ENCODE measurements at places on chromosomes 2 and 18. TPM values are rescaled to one million over a fixed set of nuclear protein-coding genes. Genes with fewer than 3 reads are reported as not detected.

The INHBB gene
- total RNA-seq: not detected

GRCh38 chr18:41820784-41821183 lies 134.2 kb upstream of the PIK3C3 start:
- DNase-seq: no peak

DNA sequence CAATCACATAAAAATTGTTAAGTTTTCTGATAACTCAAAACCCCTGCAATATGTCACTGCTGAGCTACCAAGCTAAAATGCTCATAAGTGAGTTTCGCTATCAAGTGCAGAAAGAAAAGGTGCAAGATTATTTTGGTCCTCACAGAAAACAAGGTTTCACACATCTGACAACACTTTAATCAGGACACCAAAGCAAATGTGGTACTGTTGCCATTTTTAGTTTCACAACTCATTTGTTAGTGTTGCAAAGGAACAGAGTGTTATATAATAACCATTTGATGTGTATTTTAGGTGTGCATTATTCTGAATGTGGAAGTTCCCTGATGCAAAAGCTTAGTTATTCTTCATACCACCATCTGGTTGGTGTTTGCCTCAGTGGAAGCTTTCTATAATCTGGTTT lies 956.2 kb downstream of the DSC3 start:
- no peak for DNase-seq

The CDKL4 gene
- total RNA-seq: not detected

The LCT gene
- 0.79 TPM for total RNA-seq

DNA sequence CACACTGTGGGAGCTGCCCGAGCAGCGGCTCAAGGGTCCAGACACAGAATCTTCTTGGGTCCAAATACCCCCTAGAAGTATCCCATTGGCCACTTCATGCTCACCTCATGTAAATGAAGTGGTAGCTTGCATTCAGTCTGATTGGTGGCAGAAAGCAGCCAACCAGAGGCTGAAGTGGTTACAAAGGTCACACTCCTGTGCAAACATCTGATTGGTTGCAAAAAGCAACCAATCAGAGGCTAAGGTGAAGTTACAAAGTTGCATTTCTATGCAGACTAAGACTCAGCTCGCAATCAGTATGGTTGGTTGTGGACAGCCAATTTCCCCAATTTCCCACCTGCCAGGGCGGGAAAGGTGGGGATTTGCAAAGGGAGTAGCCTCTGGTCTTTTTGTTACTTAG lies 94.3 kb downstream of the DGKD start:
- DNase-seq: no peak

GRCh38 chr2:11773111-11773510 lies 26.7 kb downstream of the LPIN1 start:
- no peak for DNase-seq

DNA sequence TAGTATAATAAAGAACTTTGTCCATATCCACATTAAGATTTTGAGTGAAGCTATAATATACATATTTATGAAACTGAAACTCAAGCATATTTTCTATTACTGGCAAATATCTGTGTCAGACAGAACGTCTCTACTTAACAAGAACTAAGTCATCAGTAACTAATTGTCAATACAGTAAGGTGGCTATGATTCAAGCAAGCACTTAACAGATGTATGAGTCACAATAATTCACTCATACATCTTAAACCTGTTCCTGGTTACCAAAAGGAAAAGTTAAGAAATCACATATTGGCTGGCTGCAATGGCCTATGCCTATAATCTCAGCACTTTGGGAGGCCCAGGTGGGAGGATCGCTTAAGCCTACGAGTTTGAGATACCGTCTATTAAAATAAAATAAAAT lies 96.0 kb downstream of the SOS1 start:
- no peak for DNase-seq

DNA sequence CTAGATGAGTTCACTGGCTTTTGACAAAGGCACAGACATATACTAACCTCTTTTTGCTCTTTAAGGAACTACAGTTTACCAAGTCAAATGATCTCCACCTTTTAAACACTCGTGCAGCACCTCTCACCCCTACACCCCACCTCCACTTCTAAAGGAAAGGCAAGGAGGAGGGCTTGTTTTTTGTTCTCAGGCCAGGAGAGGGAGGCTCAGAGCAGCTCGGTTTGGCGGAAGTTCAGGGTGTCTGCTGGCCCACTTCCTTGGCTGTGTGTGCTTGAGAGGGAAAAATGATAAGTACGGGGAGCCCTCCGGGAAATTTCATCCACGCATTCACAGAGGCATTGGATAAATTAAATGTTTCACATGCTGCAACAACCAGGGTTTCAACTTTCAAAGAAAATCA lies 667.9 kb downstream of the BCL11A start:
- DNase-seq: peak; percentile 58

The ASPRV1 gene
- 2.4 TPM for total RNA-seq

DNA sequence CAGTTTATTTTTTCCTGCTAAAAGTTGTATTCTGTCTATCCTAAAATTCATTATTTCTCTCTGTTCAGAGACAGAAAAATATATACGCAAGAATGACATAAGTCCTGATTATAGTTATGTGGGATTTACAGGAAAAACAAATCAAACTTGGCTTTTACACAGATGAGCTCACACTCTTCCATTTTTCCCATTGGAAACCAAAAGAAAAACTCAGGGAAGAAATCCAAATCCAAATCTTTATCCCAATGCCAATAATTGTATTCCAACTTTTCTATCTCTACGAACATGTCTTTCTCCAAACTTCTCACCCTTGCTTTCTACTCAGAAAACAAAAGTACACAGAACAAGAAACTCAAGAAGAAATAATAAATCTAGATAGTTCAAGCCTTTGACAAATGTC lies 249.1 kb upstream of the TMEFF2 start:
- no peak for DNase-seq

The MZT2A gene
- total RNA-seq: 44.9 TPM

GRCh38 chr18:28149810-28150420 lies 27.0 kb downstream of the CDH2 start:
- DNase-seq: no peak

The GGCX gene
- total RNA-seq: 20.4 TPM

GRCh38 chr18:40004246-40004645 lies 1950.8 kb upstream of the PIK3C3 start:
- no peak for DNase-seq

DNA sequence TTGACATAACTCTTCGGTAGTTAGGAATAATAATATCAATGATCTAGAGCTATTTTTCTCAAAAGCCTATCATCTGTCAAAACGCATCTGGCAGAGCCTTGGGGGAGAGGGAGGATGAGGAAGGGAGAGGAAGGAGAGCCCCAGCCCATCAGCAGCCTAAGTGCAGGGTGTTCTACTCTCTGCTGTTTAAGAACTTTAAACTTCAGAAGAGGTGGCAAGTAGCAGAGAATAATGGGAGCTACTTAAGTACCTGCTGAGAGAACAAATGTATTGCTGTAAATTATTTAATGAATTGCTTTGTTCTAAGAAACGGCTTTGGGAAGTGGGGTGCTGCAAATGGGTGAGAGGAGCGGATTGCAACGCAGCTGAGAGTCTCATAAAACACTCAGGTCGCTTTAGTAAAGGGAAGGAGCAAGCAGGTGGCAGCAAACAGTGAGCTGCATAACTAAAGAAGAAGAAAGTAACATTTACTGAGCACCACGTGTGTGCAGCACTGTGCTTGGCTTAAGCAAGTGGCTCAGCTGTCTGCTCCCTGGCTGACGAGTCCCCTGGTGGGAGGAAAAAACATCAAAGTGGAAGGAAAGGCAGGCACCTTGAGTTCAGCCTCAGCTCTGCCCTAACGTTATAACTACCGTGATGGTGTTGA lies 26.3 kb upstream of the SH3RF3 start:
- DNase-seq: peak; percentile 33

The UNC80 gene
- not detected for total RNA-seq

The IL36RN gene
- total RNA-seq: not detected

- DNase-seq: no peak
These were observed 62.6 kb downstream of the MDH1 start for GRCh38 chr2:63651356-63651755.

GRCh38 chr2:201696151-201696659 lies 2.2 kb downstream of the MPP4 start:
- no peak for DNase-seq

The GALNT14 gene
- total RNA-seq: not detected

The CHST9 gene
- not detected for total RNA-seq

The TUBA4B gene
- not detected for total RNA-seq

- DNase-seq: no peak
These were observed 302.1 kb downstream of the SMAD2 start for GRCh38 chr18:47628240-47628781.

GRCh38 chr2:158464426-158465281 lies 7.9 kb downstream of the PKP4 start:
- DNase-seq: peak; percentile 25

The GAREM1 gene
- 0.43 TPM for total RNA-seq

GRCh38 chr2:156589381-156590079 lies 153.4 kb downstream of the GPD2 start:
- peak; percentile 55 for DNase-seq

GRCh38 chr18:25517881-25518715 lies 166.1 kb upstream of the ZNF521 start:
- no peak for DNase-seq

The UGT1A10 gene
- not detected for total RNA-seq

The SLC5A7 gene
- total RNA-seq: not detected

The CFC1 gene
- not detected for total RNA-seq

DNA sequence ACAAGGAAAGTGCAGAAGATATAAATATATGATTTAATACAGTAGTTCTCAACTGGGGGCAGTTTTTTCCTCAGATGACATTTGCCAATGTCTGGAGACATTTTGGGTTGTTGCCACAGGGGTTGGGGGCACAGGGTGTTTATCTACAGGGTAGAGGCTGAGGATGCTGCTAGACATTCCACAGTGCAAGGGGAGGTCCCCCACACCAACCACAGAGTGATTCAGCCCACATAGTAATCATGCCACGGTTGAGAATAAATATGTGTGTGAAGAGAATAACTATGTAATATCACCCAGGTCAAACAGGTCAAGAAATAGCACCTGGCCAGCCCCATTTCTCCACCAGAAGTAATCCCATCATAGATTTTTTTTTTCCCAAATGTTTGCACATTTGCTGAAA lies 17.9 kb downstream of the DYSF start:
- DNase-seq: no peak

GRCh38 chr2:23926290-23926749 lies 603 bp downstream of the ATAD2B start:
- no peak for DNase-seq

- no peak for DNase-seq
These were observed 26.2 kb downstream of the CREG2 start for GRCh38 chr2:101361121-101361520.

The EVX2 gene
- total RNA-seq: not detected

GRCh38 chr2:118322406-118322805 lies 234.1 kb downstream of the INSIG2 start:
- DNase-seq: no peak

The NR4A2 gene
- total RNA-seq: 3.8 TPM

The CCDC74B gene
- total RNA-seq: not detected

GRCh38 chr2:9463698-9464034 lies 10.7 kb upstream of the IAH1 start:
- no peak for DNase-seq

The LYPD1 gene
- not detected for total RNA-seq

The ZBTB14 gene
- 49.5 TPM for total RNA-seq

GRCh38 chr2:160381425-160381951 lies 112.1 kb downstream of the RBMS1 start:
- DNase-seq: no peak

- no peak for DNase-seq
These were observed 45.0 kb upstream of the TCF4 start for GRCh38 chr18:55633032-55633431.

The UCN gene
- total RNA-seq: 2.5 TPM

- DNase-seq: no peak
These were observed 144.9 kb downstream of the TNS1 start for GRCh38 chr2:217857624-217858506.

The SH3RF3 gene
- 11.5 TPM for total RNA-seq

GRCh38 chr2:179677077-179677688 lies 184.2 kb downstream of the ZNF385B start:
- DNase-seq: no peak

The POLR1A gene
- 25.9 TPM for total RNA-seq

- no peak for DNase-seq
These were observed 171.0 kb upstream of the REV1 start for GRCh38 chr2:99660616-99661406.

The TCF7L1 gene
- total RNA-seq: not detected

GRCh38 chr2:203574824-203575223 lies 39.7 kb upstream of the RAPH1 start:
- DNase-seq: no peak

The BAZ2B gene
- 57.4 TPM for total RNA-seq

DNA sequence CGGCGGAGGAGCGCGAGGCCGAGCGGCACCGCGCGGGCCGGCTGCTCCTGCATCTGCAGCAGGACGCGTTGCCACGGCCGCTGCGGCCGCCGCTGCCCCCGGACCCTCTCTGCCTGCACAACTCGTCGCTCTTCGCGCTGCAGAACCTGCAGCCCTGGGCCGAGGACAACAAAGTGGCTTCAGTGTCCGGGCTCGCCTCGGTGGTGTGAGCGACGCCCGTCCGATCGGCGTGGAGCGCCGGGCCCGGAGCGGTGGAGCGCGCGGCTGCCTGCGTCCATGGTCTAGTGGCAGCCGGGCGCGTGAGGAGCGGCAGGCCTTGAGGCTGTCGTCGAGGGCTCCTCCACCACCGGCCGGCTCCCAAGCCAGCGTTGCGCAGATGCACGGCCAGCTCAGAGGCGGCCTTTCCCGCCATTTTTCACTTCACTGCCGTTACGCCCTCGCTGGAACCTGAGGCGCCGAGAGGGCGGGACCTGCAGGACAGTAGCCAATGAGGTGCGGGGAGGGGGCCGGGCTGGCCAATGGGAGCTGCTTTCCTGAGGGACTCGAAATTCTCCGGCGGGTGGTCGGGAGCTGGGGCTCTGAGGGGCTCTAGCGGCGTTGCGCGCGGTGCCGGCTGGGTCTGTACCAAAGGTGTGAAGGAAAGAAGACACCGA lies 1.9 kb downstream of the TLX2 start:
- peak; percentile 80 for DNase-seq

DNA sequence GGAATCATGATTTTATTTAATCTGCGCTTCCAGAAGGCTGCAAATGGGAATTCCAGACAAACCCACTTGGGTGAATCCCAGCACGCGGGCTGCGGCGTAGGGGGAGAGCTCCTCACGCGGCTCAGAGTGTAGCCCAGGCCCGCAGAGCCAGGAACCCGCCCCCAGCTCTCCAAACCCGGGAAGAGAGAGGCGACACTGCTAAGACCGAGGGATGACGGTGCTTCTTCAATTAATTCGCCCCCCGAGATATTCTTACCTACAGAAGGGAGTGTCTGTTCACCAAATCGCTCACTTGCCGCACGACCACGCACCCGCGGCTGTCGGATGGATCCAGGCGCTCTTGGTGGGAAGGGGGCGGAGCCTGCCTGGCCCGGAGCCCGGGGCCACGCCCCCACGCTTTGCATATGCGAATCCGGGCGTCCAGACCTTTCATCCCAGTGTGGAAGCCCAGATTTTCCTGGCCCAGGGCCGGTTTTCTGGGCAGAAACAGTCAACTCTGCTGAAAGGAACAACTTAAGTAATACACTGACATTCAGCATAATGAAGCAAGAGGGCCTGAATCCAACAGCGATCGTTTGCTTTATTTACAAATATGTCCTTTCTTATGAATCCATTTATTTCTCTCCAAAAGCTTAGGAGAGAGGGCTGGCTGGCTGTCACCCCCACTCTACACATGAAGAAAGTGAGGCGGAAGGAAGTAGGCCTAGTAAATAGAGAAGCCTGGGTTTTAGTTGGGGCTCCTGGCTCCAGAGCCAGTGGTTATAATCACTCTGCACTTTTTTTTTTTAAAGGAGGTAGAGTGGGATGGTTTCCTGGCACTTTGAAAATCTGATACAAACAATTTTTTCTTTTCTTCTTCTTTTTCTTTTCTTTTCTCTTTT lies at the start of gene SLC19A3:
TSS of gene SLC19A3 (minus strand) at position 342 of the 881 bp plus-strand sequence. CDS start 15,710 bp downstream, outside the sequence.
- DNase-seq: no peak
